ENCODE measurements at places on chromosomes 6 and 20.

DNA sequence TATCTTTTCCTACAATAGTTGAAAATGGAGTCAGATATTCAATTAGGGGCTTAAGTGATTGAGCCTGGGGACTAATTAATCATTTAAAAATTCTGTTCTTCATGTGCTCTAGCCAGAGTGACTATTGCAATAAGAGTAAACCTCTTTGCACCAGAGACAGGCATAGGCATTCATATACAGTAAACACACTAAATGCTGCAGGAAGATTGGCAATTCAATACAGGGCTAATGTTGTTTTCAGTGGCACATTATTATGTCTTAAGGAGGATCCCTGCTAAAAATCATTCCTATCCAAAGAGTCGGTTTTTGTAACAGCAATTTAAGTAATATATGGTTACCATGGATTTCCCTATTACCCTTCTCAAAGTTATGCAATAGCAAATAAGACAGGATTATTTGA, 1.2 kb downstream of the PDE7B start:
- DNase-seq, result no peak

GRCh38 chr6:92047152-92047850, 1372.1 kb downstream of the EPHA7 start:
- no peak for DNase-seq

DNA sequence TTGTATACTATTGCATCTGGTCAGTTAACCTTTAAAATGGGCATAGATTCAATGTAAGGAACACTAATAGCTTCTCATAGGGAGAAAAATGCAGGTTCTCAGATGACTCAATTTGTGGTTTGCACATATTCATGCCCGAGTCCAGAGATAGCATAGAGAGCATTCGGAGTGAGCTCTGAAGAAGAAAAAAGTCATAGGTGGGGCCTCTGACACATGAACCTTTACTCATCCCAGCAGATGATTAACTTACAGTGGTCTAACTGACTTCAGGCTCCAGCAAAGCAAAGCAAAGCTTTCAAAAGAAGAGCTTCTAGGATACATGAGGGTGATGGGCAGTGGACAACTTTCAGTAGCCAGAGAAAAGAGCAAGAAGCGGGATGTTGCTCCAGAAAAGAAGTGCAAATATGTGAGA, 55.3 kb upstream of the BTN3A2 start:
- no peak for DNase-seq

GRCh38 chr20:49786668-49787370, 25.8 kb upstream of the SLC9A8 start:
- DNase-seq, result no peak

- DNase-seq, result no peak
Observed at GRCh38 chr6:39824030-39824926, 32.1 kb downstream of the DAAM2 start.

GRCh38 chr6:43274916-43275597, 23.0 kb upstream of the SLC22A7 start:
- no peak for DNase-seq

DNA sequence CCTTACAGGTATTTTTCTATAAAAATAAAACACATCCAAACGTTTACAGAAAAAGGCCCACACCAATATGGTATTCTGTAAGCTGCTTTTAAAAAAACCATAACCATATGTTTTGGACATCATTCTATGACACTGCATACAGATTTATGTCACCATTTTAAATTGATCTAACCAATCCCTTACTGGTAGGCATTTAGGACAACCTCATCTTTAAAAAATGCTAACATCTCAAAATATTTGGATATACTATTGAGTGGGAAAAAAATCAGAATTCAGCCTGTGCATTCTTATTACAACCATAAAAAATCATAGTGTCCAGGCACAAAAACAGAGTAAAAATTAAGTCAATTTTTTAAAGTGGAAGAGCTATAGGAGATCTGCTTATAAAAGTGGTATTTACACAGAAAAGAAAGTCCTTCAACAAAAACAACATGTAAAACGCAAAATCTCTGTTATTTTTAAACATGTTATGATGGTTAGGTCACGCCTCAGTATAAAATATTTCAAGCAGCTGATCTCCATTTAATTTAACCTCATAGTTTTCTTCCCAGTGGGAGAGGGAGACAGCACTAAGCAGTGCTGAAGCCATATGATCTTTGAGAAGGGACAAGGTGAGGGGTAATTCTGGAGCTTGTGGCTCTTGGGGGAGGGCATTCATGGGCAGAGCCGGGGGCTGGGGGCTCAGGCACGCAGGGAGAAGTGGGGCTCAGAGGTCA, 21.2 kb downstream of the TRAM2 start:
- no peak for DNase-seq

- DNase-seq, result no peak
Observed at GRCh38 chr6:79373880-79374279, 139.4 kb upstream of the HMGN3 start.

- DNase-seq, result no peak
Observed at GRCh38 chr20:1711826-1712601, 54.4 kb upstream of the SIRPG start.

DNA sequence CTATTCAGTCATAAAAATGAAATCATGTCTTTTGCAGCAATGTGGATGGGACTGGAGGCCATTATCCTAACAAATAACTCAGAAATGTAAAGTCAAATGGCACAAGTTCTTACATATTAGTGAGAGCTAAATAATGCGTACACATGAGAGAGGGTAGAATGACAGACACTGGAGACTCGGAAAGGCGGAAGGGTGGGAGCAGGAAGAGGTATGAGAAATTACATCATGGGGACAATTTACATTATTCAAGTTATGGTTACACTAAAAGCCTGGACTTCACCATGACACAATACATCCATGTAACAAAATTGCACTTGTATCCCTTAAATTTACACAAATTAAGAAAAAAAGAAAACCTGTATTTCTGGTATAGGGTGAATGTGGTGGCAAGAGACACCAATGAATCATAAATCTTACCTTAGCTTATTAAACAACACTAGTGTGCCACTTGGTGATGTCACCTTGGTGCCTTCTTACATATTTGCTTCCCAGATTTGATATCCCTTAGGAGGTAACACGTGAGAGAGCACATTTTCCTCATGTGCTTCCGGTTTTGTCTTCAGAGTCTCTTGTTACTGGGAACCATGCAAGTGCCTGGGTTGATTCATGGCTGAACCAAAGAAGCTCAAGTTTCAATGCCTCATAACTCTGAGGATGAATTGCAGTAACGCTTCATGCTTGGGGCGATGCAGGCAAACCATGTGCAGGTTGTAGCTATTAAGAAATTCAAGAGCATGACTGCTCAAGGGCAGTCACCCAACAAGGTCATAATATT, 84.6 kb downstream of the DCDC2 start:
- DNase-seq, result no peak

DNA sequence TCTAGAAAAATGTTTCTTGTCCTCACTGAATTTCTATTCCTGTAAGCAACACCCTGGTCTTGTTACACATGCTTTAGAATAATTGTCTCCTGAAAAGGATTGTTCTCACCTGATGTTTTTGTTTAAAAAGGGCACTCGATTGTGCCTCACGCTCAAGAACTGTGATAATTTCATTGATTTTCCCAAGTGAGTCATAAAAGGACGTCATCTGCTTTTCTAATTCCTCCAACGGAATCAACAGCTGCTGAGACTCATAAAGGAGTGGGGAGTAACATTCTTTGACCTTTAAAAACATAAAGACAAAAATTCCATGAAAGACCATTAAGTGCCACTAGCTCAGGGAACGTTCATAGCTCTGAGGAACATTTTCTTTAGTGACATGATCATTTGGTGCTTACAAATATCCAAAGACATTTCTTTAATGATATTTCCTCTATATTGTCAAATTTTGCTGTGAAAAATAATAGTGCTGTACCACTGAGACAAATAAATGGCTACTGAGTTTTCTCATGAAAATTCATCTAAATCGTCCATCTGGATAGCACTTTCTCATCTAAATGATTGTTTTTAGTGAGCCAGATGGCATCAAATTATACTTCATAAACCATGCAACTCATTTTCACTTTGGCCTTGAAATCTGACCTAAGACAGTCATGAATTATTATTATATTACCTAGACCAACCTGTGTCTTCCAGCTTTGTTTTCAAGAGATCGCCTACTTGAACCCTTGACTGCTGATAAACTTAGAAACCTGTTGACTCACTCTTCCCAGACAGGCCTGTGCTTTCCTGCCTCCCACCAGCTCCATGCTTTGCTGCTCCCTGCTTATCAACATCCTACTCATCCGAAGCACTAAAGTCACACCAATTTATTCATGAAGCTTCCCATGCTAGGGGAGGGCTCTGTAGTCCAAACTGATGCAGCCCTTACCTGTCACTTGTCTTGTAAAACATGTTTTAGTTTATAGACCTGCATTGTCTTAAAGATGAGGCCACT, 178.2 kb downstream of the SYNE1 start:
- DNase-seq, result no peak

- DNase-seq, result no peak
Observed at GRCh38 chr6:117739869-117740268, 64.6 kb downstream of the NUS1 start.

DNA sequence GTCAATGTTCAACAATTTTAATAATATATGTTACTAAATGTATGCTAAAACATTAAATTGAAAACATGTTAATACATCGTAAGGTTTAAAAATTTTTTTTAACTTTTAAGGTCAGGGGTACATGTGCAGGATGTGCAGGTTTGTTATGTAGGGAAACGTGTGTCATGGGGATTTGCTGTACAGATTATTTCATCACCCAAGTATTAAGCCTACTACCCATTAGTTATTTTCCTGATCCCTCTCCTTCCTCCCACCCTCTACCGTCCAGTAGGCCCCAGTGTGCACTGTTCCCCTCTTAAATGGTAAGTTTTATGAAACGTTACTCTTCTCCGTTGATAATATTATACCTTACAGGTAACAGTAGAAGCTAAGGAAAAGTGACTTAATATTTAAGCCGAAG, 15.8 kb downstream of the PDE7B start:
- DNase-seq, result no peak

DNA sequence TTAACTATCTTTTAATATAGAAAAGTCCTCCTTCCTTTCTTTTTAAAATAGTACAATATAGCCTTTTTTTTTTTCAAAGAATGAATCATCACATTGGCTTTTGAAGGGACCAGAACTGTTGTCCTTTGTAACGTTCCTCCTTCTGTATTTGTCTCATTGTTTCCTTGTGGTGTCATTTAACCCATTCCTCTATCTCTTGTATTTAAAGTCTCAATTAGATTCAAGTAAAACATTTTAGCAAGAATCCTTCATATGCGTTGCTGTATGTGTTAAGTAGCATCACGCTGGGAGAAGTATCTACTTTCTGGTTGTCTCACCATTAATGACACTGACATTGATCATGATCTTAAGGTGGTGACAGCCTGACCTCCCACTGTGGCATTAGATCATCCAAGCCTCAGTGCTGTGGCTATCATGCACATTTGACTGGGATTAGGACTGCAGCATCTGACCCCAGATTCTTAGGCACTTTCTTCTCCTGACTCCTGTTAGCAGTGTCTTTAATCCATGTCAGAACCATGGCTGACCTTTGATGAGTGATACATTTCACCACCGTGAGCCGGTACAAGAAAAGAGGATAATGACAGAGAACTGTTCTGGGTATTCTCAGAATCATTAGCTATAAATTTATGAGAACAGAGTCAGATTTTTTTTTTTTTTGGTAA, 67.5 kb upstream of the TFB1M start:
- DNase-seq, result no peak

- DNase-seq, result no peak
Observed at GRCh38 chr6:61711849-61712248, 574.2 kb downstream of the KHDRBS2 start.

- DNase-seq, result no peak
Observed at GRCh38 chr20:33305589-33306057, 22.6 kb downstream of the BPIFB1 start.

DNA sequence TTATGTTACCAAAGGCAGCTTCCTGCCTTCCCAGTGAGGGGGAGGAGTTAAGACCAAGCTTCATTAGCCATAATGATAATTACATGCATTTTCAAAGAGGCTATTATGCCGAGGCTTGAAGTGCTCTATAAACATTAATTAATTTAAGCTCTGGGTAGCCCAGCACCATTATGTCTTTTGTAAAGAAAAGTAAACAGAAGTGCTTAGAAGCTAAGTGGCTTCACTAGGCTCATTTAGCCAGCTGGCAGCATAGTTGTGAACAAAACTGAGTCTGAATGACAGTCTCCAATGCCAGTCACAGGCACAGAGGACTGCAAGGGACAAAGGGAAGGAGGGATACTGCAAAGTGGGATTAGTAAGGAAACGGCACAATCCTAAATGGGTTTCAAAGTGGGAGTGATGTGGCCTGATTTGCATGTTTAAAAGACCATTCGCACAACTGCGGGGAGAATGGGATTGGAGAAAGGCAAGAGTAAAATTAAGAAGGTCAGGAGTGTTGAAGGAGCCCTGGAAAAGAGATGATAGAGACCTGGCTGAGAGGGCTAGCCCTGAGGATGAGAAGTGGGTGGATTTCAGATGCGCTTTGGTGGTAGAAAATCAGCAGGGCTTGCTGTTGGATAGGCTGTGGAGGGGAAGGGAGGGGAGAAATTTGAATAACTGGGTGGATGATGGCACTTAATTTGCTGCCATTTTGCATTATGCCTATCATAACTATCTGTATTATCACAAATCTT, 20.1 kb upstream of the ISM1 start:
- DNase-seq, result no peak

DNA sequence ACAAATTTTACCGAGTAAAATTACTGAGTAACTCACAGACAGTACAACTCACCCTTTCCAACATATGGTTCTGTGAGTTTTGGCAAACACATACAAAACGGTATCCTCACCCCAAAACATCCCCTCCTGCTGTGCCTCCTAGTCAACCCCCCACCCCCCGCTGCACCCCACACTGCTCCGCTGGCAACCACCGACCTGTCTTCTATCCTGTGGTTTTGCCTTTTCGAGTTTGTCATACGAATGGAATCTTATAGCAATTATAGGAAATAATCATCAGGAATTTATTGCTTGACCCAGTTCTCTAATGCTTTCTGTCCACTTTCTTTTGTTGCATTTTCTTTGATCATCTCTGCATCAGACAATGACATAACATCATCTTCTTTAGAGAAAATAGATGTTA, 312.3 kb downstream of the KIF16B start:
- DNase-seq, result no peak

DNA sequence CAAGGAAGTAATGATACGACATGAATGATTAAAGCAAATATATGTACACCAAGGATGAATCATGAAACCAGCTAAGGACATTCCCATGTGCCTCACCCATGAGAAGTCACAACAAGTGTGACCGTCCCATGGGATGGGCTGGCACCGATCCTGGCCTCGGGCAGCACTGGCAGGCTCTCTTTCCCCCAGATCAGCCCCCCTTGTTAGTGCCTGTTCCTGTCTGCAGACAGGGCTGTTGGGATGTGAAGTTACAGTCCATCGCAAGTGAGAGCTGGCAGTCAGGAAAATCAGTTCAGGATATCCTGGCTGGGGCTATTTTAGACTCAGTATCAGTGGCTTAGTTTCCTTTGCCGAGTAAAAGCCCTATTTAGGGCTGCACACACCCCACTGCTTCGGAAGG, 129.2 kb upstream of the SNX9 start:
- no peak for DNase-seq

- DNase-seq, result no peak
Observed at GRCh38 chr6:16757332-16757731, 3.9 kb downstream of the ATXN1 start.

Measured in activated naive CD4-positive, alpha-beta T cell treated with anti-CD3 and anti-CD28 coated beads, Interleukin-2, amount 50 U/mL, for 72 hours (primary cell).